ENCODE measurements at places on chromosomes 2 and 18. TPM values are rescaled to one million over a fixed set of nuclear protein-coding genes. Genes with fewer than 3 reads are reported as not detected.

Gene REG3G
- not detected for total RNA-seq

DNA sequence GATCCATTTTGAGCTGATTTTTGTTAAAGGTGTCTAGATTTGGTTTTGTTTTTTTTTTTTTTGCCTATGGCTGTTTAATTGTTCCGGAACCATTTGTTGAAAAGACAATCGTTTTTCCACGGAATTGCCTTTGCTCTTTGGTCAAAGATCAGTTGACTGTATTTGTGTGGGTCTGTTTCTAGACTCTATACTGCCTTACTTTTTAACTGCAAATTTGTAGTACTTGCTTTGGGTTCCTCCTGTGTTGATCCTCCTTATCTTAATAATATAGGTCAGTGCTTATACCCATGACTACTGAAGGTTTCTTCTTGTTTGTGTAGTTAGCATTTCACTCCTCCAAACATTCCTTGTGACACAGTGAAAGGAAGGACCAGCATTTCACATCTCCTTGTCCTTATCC lies 30.4 kb downstream of the CERS6 start:
- no peak for DNase-seq

Gene EIPR1
- 15.2 TPM for total RNA-seq

Gene DPP4
- total RNA-seq, result 297 TPM

Gene SESTD1
- total RNA-seq, result 17.5 TPM

- DNase-seq, result no peak
Observed at GRCh38 chr18:76353500-76353899, 141.5 kb downstream of the ZNF516 start.

- DNase-seq, result no peak
Observed at GRCh38 chr2:46787364-46787763, 128.2 kb downstream of the MCFD2 start.

- DNase-seq, result no peak
Observed at GRCh38 chr2:239382384-239382880, 18.4 kb downstream of the HDAC4 start.

DNA sequence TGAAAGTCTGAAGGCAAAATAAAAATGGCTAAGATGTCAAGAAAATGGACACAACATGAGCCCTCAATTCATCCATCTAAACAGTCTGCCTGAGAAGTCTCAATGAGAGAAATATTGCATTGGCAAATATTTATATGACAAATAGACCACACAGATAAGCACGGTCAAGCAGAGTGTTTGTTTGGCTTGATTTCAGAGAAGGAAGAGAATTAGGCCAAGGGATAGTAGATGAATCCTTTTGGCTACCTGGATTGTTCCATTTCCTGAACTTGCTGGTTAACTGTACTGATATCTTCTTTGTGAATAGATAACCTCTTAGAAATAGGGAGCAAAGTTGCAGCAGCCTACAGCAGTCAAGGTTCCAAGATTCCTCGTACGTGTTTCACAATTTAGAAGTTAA lies 129.6 kb downstream of the RBMS1 start:
- DNase-seq, result no peak

Gene SATB2
- 13.9 TPM for total RNA-seq

DNA sequence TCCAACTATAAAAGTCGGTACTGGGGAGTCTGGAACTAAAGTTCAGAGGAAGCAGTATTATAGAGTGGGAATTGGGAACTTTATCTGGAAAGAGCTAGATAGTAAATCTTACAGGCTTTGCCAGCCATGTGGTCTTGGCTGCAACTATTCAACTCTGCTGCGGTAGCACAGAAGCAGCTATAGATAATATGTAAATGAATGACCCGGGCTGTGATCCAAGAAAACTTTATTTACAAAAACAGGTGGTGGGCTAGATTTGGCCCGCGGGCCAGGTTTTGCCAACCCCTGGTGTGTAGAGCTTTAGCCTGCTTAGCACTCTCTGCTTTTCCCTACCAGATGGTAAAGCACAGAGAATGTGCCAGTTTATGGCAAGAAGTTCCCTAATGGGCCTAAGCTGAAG lies 70.8 kb downstream of the TNP1 start:
- DNase-seq, result no peak

Gene MZT2B
- total RNA-seq, result 134 TPM

Gene ALK
- total RNA-seq, result under 0.01 TPM

- peak; percentile 32 for DNase-seq
Observed at GRCh38 chr18:9348766-9349165, 14.2 kb downstream of the TWSG1 start.

DNA sequence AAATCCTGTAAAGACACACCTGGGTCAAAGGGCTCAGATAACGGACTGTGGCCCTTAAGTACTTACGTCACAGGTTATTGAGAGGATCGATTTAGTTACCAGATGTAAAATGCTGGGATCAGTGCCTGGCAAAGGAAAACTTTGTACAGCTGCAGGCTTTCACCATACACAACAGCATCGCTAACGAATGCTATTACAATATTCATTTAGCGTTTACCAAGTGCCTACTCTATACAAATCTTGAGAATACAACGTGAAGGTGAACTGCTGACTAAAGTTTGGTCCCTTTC lies 619 bp upstream of the MSH6 start:
- no peak for DNase-seq

Gene WNT6
- total RNA-seq, result not detected
